Activated CD4-positive, alpha-beta T cell treated with anti-CD3 and anti-CD28 coated beads for 24 hours (primary cell): ENCODE measurements at places on chromosomes 12 and 14.

- DNase-seq: no peak
Measured at GRCh38 chr14:77309131-77309530, 11.6 kb downstream of the POMT2 start.

- DNase-seq: no peak
Measured at GRCh38 chr12:51867371-51867770, 18.9 kb upstream of the FIGNL2 start.

DNA sequence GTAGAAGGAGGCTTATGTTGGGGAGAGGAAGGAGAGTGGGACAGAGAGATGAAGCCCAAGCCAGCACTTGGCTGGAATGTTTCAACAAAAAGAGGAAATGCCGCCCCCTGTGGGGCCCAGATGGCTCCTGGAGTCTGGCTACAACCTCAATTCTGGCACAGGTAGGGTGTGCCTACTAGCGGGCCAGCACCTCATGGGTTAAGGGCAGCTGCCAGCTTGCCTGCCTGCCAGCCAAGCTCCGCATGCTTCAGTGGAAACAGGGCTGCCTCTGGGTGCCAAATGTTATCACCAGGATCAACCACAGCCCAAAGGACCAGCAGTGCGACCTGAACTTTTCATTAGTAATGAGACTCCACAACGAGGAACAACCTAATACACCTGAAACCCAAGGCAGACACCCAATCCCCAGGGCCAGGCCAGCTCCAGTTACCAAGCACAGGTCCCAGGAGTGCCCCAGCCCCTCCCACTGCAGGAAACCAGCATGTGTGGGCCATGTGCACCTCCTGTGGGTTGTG is 11.3 kb downstream of the RAB15 start:
- no peak for DNase-seq

- no peak for DNase-seq
Measured at GRCh38 chr12:52600071-52600470, 1.2 kb downstream of the KRT72 start.

DNA sequence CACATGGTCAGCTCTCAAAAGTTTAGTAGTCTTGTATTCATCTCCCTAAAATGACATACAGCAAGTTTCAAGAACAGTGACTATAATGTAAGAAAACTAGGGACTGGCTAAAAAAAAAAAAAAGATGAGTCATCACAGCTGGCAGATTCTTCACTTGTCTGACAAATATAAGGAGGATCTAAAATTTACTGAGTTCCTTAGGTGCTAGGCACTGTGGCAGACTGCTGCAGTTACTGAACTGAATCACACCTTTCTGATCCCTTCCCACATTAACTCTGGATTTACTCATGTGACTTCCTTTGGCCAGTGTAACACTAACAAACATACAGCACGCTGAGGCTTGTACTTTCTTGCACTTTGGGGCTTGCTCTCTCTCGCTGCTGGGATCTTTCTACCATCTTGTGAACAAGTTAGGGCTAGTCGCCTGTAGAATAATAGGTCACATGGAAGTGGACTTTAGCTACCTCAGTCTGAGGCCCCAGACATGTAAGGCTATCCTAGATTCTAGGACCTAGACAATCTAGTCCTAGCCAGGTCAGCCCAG is 32.1 kb downstream of the BAZ1A start:
- DNase-seq: no peak

GRCh38 chr12:28872654-28873268 is 276.3 kb upstream of the FAR2 start:
- peak; percentile 6 for DNase-seq

- peak; percentile 64 for DNase-seq
Measured at GRCh38 chr14:24080888-24081738, 9.8 kb downstream of the CPNE6 start.

GRCh38 chr14:30118992-30119640 is 191.5 kb upstream of the PRKD1 start:
- DNase-seq: no peak

DNA sequence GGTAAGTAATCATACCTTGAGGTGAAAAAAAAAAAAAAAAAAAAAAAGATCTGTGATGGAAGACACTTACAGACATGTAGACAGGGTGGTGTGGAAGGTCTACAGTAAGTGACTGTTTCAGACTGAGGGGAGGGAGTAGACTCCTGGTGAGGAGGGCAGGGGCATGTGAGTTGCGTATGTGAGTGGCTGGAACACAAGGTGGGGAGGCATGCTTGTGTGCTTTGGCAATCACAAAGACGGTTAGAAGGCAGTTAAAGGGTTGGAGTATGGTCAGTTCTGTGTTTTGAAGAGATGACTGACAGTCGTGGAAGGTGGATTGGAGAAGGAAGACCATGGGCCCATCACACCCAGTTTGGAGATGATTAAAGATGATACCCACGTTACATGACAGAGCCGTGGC is 65.2 kb downstream of the ETV6 start:
- no peak for DNase-seq

GRCh38 chr12:40832668-40833067 is 140.4 kb downstream of the CNTN1 start:
- DNase-seq: no peak

DNA sequence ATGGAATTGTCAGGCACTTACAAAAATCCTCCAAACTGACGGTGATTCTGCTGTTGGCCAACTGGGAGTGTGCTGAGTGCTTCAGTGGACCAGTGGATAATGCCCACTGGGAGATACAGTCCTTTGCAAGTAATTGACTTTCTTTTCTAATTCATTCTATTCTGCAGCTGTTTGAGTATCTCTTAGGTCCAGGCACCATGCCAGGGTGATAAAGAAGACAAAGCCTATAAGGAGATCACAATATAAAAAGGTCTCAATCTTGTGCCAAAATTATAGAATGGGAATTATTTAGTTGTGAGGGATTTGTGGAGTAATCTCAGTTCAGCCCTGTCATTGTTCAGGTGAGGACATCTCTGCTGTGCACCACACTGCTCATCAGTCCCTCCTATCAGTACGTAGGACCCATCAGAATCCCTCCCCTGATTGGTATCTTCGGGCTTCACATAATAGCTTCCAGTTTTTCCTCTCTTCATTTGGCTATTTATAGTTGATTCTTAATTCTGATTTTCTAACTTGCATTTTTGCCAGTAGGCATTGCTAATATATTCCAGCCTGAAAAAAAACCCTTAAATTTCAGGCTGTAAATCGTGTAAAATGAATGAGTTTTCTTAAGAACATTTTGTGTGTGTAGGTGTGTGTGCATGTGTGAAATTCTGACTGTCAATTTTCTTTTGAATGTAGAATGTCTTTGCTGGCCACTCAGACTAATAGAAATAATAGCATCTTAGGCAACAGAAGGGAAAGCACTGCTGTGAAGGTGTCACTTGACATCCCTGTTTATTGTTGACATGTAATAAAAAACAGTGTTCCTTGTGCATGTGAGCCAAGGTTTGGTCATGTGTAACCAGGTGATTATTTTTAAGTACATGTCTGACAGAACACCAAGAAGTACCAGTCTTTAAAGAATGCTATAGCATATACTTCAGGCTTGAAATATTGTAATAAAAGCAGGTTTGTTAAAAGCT is 457.6 kb upstream of the RGS6 start:
- DNase-seq: no peak

DNA sequence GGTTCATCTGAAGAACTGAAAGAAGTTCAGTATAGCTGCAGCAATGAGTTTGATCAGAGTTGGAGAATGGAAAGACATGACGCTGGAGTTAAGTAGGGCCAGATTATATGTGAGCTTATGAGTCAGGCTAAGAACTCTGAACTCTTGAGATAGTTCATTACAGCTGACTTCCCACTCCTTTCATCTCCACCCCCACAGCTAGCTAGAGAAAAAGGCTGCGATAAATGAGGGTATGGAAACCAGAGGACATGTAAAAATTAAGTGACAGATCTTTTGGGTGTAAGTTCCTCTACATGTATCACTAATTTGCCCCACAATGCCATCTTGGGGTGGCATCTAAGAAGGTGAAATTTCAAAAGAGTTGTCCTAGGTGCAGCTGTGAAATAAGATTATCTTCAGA is 28.6 kb downstream of the PYM1 start:
- DNase-seq: peak; percentile 25

DNA sequence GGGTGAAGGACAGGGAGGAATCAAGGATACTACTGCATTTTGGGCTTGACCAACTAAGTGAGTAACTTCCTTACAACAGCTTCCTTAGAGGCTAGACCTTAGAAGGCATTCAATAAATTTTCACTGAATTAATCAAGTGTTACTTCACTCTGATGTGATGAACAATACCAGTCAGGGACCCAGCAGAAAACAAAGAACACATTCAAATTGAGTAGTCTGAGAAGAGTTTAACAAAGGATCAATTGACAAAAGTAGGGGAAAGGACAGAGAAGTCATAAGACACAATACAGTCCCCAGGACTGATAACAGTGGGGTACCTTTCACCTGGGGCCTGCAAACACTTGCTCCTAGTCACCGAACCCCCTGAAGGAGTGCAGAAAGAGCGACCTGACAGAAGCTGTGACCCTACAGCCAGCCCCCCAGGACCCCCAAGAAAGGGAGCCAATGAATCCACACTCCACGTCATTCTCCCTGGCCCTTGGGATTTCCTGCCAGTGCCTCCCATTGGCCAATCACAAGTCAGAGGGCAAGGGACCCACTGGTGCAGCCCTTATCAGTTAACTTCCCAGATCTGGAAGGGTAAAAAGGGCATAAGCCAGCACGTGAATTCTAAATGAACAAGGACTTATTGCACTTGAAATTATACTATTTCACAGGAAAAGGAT is 6.9 kb downstream of the ANAPC5 start:
- DNase-seq: no peak

DNA sequence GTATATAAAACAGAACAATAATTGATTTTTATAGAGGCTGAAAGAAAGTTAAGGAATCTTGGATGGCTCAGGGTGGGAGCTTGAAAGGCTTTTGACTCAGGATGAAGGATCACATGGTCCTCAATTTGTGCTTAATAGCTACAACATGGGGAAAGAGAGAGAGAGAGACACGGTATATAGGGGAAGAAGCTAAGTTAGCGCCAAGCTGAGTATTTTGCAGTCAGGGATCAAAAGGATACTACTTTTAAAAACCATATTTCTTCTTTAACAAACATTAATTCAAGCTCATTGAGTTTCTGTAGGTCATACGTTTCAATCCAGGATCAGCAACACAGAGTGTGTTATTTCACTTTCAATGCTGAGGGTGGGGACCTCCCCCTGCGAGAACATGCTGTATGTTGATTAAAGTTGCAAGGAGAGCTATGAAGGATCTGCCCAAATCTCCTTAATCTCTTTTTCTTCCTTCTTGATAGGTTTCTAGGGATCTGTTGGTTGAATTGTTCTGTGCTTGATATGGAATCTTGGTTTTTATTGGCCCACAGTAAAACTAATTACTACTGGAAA is 133.1 kb upstream of the NUDT4 start:
- peak; percentile 15 for DNase-seq

- no peak for DNase-seq
Measured at GRCh38 chr14:79375356-79375755, 835.9 kb downstream of the DIO2 start.

DNA sequence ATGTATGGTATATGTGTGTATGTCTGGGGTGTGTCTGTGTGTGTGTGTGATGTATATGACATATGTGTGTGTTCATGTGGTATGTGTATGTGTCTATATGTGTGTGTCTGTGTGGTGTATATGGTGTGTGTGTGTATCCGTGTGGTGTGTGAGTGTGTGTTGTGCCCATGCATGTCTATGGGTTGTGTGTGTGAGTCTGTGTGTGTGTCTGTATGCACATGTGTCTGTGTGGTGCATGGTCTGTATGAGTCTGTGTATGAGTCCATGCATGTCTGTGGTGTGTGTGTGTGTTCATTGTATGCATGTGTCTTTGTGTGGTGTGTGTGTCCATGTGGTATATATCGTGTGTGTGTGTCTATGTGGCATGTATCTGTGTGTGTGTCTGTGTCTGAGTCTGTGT is 168.1 kb upstream of the GSC start:
- DNase-seq: no peak

- DNase-seq: no peak
Measured at GRCh38 chr12:100951756-100952155, 157.2 kb downstream of the ANO4 start.

DNA sequence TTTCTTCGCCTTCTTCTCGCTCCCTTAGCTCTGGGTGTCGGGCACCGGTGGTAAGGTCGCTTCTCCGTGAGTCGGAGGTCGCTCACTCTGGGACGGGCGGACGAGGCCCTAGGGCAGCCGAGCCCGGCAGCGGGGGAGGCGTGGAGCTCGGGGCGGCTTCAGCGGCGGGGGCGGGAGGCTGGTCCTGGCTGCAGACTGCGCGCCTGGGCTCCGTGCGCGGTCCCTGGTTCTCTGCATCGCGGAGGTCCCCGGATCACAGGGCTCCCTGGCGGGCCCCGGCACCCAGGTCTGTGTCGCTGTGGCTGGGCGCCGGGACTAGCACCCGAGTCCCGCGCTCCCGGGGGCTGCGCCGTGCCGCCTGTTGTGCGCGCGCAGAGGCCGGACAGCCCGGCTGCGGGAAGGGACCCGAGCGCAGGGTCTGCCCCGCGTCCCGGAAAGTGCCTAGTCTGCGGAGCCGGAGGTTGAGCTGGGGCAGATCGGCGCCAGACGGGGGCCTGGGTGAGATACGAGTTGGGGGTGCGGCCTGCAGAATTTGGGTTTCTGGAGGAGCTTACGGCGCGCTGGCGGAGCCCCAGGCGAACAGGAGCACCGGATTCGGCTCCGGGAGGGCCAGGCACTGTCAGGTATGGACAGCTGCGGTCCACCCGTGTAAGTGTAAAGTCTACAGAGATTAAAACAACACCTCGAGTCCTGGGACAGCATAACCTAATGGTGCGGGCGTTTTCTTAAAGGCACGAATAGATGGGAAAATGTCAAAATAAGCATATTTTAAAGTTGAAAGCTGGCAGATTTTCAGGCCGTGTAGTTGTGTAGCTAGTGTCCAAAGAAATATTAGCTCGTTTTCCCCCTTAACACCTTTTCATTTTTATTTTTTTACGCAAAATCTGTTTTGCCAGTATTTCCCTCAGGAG is 713 bp downstream of the FRMD6 start:
- DNase-seq: peak; percentile 13

DNA sequence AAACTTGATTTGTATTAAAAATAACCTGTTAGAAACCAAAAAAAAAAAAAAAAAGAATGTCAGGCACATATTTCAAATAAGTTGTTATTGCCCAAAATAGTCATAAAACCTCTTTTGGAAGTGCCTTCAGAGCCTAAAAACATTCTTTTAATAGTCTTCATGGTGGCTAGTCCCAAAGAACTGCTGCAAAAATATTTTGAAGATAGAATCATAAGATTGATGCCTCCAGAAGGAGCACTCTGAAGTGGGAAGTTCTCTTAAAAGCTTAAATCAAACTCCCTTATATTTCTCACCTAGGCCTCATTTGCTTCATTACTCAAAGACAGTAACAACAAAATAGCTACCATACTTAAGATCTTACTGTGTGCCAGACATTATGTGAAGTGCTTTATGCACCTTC is 27.2 kb upstream of the NT5DC3 start:
- no peak for DNase-seq

DNA sequence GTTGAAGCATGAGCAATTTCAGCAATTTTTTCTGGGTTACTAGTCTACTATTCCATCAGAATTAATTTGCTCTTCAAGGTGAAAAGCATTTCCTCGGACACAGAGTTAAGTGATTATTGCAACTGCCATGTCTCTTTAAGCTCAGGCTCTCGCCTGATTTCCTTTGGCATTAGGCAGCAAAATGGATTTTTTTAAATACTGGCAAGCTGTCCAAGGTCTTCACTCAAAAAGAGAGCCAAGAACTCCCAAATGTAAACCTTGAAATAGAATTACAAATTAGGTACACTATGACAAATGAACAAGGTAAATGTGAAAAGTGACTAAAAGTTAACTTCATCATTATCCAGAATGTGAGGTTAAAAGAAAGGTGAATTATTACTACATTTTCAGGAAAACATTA is 111.9 kb downstream of the GARIN6 start:
- DNase-seq: no peak

- no peak for DNase-seq
Measured at GRCh38 chr14:44763356-44763755, 198.4 kb downstream of the KLHL28 start.
